ENCODE measurements at places on chromosomes 5 and 9. TPM values are rescaled to one million over a fixed set of nuclear protein-coding genes. Genes with fewer than 3 reads are reported as not detected.

DNA sequence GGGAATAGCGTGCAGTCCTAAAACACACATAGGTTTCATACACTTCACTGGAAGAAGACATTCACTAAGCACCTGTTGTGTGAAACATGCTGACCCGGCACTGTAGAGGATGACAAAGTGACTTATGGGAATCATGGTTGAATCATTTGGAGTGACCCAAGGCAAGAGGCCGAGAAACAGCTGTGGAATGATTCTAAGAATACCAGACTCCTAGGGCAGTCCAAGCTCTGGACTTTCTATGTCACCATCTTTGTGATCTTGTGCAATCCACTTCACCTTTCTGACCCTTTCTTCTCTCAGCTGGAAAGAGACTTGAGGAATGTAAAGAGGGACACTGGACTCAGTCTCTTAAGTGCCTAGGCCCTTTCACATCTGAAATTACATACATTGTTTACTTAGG, 13.1 kb downstream of the MSANTD3 start:
- no peak for DNase-seq
- H3K4me3 ChIP-seq: no peak overlapping the region
- H3K27me3 ChIP-seq: no peaks in the 10 kb centered on the region
- H3K4me1 ChIP-seq: peaks cover 10% of the 10 kb centered on the region
- no peaks in the 10 kb centered on the region for H3K36me3 ChIP-seq
- peak overlapping the region; percentile 53 for H3K27ac ChIP-seq

DNA sequence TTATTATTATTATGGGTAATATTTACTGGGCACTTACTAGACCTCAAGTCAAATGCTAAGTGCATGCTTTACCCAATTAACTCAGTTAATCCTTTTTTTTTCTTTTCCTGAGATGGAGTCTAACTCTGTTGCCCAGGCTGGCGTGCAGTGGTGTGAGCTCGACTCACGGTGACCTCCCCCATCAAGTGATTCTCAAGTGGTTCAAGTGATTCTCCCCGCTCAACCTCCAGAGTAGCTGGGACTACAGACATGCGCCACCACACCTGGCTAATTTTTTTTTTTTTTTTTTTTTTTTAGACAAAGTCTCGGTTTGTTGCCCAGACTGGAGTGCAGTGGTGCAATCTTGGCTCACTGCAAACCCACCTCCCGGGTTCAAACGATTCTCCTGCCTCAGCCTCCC, 69.1 kb downstream of the CXXC5 start:
- no peak overlapping the region for H3K27ac ChIP-seq
- no peak for DNase-seq
- peaks cover 18% of the 10 kb centered on the region for H3K27me3 ChIP-seq
- H3K4me1 ChIP-seq: peaks cover 6% of the 10 kb centered on the region
- H3K36me3 ChIP-seq: peaks cover 45% of the 10 kb centered on the region

DNA sequence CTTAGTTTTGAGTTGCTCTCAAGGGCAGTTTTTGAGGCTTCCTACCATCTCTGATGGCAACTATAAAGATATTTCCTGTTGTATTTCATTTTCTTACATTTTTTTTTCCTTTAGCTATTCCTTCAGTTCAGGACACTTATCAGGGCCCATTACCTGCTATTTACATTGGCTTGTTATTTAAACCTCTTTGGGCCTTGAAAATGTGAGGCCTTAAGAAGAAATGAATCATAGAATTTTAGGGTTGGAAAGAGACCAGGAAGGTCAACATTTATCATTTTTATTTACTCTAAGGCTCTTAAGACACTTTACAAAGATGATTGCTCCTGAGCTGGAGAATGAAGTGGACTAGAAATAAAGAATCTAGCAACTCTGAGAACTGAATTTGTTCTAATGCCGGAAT, 335.2 kb downstream of the DTWD2 start:
- H3K27ac ChIP-seq: no peak overlapping the region
- H3K36me3 ChIP-seq: peaks cover 28% of the 10 kb centered on the region
- H3K27me3 ChIP-seq: peaks cover 2% of the 10 kb centered on the region
- no peaks in the 10 kb centered on the region for H3K4me1 ChIP-seq
- DNase-seq: no peak
- no peak overlapping the region for H3K4me3 ChIP-seq

GRCh38 chr9:135502168-135502872, 1.8 kb downstream of the MRPS2 start:
- peak overlapping the region; percentile 36 for H3K27ac ChIP-seq
- H3K4me3 ChIP-seq: peak overlapping the region; percentile 80
- H3K4me1 ChIP-seq: peaks cover 13% of the 10 kb centered on the region

GRCh38 chr9:86324308-86324707, 29.9 kb downstream of the TUT7 start:
- peaks cover 18% of the 10 kb centered on the region for H3K4me1 ChIP-seq
- no peak overlapping the region for H3K27ac ChIP-seq
- peaks cover 68% of the 10 kb centered on the region for H3K36me3 ChIP-seq
- no peak for DNase-seq
- no peaks in the 10 kb centered on the region for H3K27me3 ChIP-seq

- no peaks in the 10 kb centered on the region for H3K36me3 ChIP-seq
- no peaks in the 10 kb centered on the region for H3K27me3 ChIP-seq
- peaks cover 28% of the 10 kb centered on the region for H3K4me1 ChIP-seq
- H3K4me3 ChIP-seq: no peak overlapping the region
Measured at GRCh38 chr5:67677422-67677970, 480.9 kb upstream of the CD180 start.

GRCh38 chr5:179906795-179907555, 722 bp downstream of the TBC1D9B start:
- H3K27ac ChIP-seq: no peak overlapping the region
- no peaks in the 10 kb centered on the region for H3K27me3 ChIP-seq
- peaks cover 18% of the 10 kb centered on the region for H3K36me3 ChIP-seq
- DNase-seq: peak; percentile 44

DNA sequence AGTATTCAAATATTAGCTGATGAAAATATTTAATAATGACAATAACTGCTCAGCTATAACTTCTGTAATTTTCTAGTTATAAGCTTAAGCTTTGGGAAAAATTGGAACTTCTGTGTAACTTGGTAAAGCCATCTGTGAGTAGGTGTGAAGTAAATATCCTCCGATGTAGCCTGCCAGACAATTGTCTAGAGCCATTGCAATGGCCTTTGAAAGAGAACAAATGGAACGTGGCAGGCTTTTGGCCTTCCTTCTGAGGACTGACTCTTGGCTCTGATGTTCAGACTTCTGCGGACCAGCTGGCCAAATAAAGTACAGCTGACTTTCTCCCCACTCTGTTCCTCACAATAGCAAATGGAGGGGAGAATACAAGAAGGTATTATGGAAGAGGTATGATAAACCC, 203.4 kb upstream of the NMUR2 start:
- H3K36me3 ChIP-seq: no peaks in the 10 kb centered on the region
- no peaks in the 10 kb centered on the region for H3K27me3 ChIP-seq
- no peak for DNase-seq
- no peak overlapping the region for H3K4me3 ChIP-seq
- peaks cover 13% of the 10 kb centered on the region for H3K4me1 ChIP-seq

DNA sequence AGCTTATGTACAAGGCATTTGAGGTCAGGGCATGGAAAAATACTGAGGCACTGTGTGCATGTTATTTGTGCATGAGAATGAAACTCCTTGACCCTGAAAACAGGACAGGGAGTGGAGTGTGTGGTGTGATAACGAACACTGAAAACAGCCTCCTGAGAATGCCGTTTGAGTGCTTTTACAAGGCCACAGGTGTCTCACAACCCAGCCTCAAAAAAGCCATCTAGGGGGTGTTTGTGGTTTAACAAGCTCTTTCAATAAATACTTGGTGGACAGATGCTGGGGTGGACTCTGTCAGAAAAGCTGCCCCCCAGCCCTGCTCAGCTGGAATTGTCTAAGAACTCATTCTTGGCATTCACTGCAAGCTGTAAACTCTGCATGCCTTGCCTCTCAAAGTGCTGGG, 94.0 kb upstream of the SLC25A48 start:
- no peak for DNase-seq
- peaks cover 6% of the 10 kb centered on the region for H3K27me3 ChIP-seq
- H3K4me3 ChIP-seq: no peak overlapping the region
- H3K36me3 ChIP-seq: peaks cover 19% of the 10 kb centered on the region
- H3K4me1 ChIP-seq: peaks cover 7% of the 10 kb centered on the region

DNA sequence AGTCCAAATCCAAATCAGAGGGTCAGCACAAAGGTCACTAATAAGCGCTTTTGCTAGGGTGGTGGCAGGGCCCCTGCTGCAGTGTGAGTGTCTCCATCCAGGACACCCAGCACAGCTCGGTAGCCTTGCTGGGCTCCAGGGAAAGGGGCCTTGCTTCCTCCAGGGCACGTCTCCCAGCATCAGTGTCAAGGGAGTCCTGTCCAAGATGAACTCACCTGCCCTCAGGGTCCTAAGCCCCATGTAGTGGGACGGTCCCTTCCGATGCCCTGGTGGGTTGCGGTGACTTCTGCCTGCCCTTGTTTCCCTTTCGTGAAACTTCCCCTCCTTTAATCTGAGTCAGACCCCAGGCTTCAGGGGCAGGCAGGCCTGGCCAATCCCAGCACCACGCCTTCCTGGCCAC, 101.7 kb downstream of the ZNF354C start:
- no peaks in the 10 kb centered on the region for H3K27me3 ChIP-seq
- no peak overlapping the region for H3K4me3 ChIP-seq
- H3K4me1 ChIP-seq: no peaks in the 10 kb centered on the region

GRCh38 chr5:141838326-141839014, 39.7 kb downstream of the PCDH1 start:
- H3K4me3 ChIP-seq: peak overlapping the region; percentile 67
- DNase-seq: peak; percentile 55
- no peaks in the 10 kb centered on the region for H3K36me3 ChIP-seq

DNA sequence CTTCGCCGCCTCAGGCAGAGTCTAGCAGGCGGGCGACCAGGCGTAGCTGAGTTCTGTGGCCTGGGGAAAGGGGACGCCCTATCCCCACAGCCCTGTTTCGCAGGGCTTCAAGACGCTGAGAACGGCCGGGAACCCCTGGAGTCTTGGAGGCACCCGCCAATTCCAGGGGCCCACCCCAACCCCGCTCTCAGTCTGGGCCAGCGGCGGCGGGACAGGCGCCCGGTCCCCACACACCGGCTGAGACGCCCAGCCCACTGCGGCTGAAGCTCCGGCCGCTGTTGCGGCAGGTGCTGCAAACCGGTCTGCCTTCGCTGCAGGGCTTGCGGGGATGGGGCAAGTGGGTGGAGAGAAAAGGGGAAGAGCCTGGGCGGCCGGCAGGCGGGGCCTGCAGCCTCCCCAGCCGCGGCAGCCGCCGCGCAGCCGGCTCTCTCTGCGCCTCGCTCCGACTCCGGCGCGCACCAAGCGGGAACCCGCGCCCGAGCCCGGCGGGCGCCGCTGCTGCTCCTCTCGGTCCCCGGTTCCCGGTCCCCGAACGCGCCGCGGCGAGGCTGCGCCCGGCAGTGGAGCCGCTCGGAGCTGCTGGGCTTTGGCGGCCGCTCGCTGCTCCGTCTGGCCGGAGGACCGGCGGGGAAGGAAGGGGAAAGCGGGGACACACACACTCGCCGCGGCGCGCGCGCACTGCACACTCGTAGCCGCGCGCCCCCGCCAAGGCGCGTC, at the start of gene PIP5K1B:
TSS of gene PIP5K1B (plus strand) at position 427 of the 717 bp plus-strand sequence. CDS start 117,375 bp downstream, outside the sequence.
- peak; percentile 83 for DNase-seq
- no peaks in the 10 kb centered on the region for H3K36me3 ChIP-seq
- 0 out of 2 replicates have a peak within 1 kb of the TSS, but pooled peaks have one; percentile 76 for H3K27ac ChIP-seq
- peak within 1 kb of the TSS; percentile 86 for H3K4me3 ChIP-seq
- peaks cover 43% of the 10 kb centered on the region for H3K27me3 ChIP-seq
- H3K4me1 ChIP-seq: peaks cover 26% of the 10 kb centered on the region

GRCh38 chr5:171855265-171855664, 69.6 kb downstream of the SMIM23 start:
- no peaks in the 10 kb centered on the region for H3K27me3 ChIP-seq
- H3K4me3 ChIP-seq: no peak overlapping the region
- no peak overlapping the region for H3K27ac ChIP-seq
- DNase-seq: no peak
- peaks cover 24% of the 10 kb centered on the region for H3K4me1 ChIP-seq

- no peaks in the 10 kb centered on the region for H3K36me3 ChIP-seq
- no peak overlapping the region for H3K27ac ChIP-seq
- H3K27me3 ChIP-seq: no peaks in the 10 kb centered on the region
- H3K4me1 ChIP-seq: no peaks in the 10 kb centered on the region
- no peak overlapping the region for H3K4me3 ChIP-seq
Measured at GRCh38 chr5:158451993-158452672, 593.2 kb upstream of the CLINT1 start.

- no peaks in the 10 kb centered on the region for H3K4me1 ChIP-seq
- no peak for DNase-seq
- no peak overlapping the region for H3K4me3 ChIP-seq
- H3K36me3 ChIP-seq: peaks cover 14% of the 10 kb centered on the region
Measured at GRCh38 chr5:73067213-73067612, 53.2 kb upstream of the TMEM171 start.

GRCh38 chr5:139808481-139809330, 13.1 kb downstream of the PSD2 start:
- H3K27ac ChIP-seq: no peak overlapping the region
- DNase-seq: peak; percentile 74
- H3K36me3 ChIP-seq: no peaks in the 10 kb centered on the region
- no peak overlapping the region for H3K4me3 ChIP-seq

DNA sequence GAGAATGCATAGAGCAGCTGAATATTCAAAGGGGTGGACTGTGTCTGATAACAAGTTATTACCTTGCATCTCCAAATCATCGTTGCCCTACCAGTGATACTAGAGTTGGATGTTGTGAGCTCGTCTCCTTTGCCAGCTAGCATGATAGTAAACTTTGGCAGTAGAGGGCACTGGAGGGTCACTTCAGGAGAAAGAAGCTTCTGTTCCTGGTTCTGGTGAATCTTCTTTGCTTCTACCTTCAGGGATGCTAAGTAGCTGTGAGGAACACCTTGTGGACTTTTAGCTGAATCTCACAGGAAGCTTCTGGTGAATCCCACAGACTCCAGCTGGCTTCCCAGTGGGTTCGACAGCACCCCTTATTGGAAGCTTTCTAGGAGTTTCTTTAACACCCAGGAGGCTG, 626.6 kb upstream of the SGCD start:
- DNase-seq: no peak
- no peak overlapping the region for H3K27ac ChIP-seq
- no peak overlapping the region for H3K4me3 ChIP-seq
- H3K4me1 ChIP-seq: no peaks in the 10 kb centered on the region

Gene ANKHD1
- 113 TPM for total RNA-seq

Gene ZNF608
- total RNA-seq: 44.4 TPM

Gene CCDC183
- 2.0 TPM for total RNA-seq

Gene PRUNE2
- total RNA-seq: 13.1 TPM

Gene WNT8A
- not detected for total RNA-seq

Gene ITGA2
- total RNA-seq: 5.5 TPM

Gene CDC20B
- total RNA-seq: not detected

Gene PDE8B
- 0.53 TPM for total RNA-seq

Gene PRRT1B
- 1.2 TPM for total RNA-seq

Gene SLC27A4
- total RNA-seq: 23.8 TPM
